Stromal cell of bone marrow (primary cell): ENCODE measurements at places on chromosomes 4 and X.

DNA sequence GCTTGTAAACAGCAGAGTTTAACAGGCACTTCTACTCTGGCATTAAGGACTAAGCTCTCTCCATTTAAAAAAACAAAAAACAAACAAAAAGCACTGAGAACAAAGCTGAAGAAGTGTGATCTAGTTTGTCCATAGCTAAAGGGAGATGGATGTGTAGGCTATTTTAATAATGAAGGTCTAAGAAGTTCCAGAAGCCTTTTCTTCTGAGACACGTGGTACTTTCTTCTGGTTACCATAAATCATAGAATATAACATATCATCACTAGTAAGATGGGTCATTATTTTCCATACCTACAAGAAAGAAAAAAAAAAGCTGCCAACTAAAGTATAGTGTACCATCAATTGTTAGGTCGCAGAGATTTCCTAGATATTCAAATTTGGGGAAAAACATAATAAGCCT, 722 bp upstream of the NBDY start:
- peak; percentile 3 for DNase-seq

DNA sequence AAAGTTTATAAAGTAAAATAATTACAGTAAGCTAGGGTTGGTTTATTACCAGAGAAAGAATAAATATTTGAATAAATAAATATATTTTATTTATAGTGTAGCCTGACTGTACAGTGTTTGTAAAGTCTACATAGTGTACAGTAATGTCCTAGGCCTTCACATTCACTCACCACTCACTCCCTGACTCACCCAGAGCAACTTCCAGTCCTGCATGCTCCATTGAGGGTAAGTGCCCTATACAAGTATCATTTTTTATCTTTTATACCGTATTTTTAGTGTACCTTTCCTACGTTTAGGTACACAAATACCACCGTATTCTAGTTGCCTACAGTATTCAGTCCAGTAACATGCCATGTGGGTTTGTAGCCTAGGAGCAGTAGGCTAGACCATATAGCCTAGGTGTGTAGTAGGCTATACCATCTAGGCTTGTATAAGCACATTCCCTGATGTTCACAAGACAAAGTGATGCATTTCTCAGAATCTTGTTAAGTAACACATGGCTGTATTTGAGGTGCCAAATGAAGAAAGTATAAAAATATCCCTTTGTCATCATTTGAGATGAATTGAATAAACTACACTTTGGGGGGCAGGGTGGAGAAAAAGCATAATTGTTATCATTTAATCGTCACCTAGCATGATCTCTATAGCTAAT, 14.7 kb upstream of the KLHL8 start:
- DNase-seq, result no peak

GRCh38 chr4:165457793-165458192, 79.0 kb downstream of the CPE start:
- DNase-seq, result no peak

DNA sequence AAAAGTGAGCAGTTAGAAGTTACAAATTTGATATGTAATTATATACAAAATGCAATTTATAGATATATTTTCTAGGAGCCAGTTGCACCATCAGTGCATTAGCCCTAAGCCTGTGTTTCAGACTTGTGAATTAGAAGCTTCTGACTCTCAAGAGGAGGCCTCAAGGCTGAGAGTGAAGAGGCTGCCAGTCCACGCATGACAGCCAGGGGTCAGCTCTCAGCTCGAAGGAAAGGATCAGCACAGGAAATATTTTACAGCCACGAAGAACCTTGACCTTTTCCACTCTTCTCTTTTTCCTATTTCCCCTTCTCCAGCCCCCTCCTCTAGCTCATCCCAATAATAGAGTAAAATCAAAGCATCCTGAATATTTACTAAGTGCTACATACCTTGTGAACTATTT, 642.4 kb downstream of the TRIML1 start:
- no peak for DNase-seq

DNA sequence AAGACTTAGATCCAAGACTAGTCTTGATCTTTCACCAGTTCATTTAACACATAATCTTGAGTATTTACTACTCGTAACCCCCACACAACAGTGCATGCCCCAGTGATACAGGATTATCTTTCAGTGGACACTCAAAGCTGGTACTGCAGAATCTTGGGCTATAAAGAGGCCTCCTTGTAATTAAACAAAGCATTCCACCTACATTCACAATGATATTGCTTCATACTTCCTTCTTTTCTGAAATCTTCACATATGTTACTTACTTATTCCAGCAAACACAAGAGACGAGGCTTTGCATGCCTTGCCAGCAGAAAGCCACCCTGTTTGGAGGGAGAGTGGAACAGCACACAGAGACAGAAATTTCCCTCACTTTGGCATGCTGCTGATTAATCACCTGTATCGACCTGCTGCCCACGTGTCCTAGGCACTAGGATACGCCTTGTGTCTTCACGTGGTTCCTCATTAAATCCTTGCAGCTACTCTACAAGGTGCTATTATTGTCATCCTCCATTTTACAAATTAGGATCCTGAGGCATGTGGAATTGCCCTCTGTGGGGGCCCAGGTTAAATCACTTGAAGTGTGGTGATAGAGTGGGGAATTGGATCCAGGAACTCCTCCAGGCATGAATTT, 77.3 kb downstream of the FAM184B start:
- no peak for DNase-seq

GRCh38 chr4:152166567-152166966, 369.3 kb downstream of the FBXW7 start:
- DNase-seq, result no peak

DNA sequence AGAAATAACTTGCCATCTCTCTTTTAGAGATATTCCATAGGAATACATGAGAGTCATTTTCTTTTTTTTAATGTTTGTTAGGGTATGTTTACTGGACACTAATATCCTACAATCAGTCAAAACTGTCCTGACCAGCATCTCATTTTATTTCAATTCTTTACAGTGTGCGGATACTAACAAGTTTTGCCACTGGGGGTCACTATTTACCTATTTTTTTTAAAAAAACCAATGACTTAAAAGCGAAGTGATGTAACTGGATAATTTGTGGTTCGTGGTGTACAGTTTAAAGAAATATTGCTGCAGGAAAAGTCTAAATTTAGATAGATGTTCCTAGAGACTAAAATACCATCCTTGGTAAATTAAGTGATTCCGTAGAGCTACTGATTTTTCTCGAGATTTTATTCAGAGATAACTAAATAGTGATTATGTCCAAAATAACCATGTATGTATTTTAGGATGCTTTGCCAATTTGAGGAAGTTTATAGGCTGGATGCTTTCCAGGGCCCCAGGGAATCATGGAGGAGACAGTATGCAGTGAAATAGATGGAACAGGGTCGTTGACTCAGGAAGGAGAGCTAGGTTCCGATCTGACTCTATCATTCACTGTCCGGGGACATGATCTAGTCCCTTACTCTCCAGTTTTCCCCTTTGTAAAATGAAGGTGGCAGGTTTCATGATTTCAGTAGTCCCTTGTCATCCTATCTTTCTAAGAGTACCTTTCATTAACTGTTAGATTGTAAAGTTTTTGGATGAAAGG, 34.0 kb upstream of the GNPDA2 start:
- peak; percentile 18 for DNase-seq

GRCh38 chr4:129804461-129804981, 708.6 kb downstream of the C4orf33 start:
- DNase-seq, result no peak

- DNase-seq, result no peak
These were observed 218.6 kb upstream of the HTR2C start for GRCh38 chrX:114365065-114365834.

GRCh38 chr4:186885289-186885688, 161.6 kb upstream of the FAT1 start:
- DNase-seq, result no peak

GRCh38 chrX:10938365-10938923, 172.7 kb upstream of the HCCS start:
- no peak for DNase-seq

DNA sequence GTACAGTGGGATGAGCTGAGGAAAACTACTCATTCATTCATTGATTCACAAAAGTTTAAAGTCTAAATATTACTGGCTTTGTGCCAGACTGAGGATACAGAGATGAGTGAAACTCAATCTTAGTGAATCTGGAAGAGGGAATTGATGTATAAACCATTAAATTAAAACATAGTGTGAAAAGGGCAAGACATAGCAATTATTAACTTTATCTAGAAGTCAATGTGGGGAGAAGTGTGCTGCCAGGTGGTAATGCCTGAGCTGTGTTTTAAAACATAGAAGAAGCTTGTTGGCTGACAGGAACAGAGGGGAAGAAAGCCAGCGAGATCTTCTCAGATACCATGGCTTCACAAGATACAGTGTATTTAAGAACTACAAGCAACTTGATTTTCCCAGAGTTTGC, 153.4 kb downstream of the BMPR1B start:
- no peak for DNase-seq

- no peak for DNase-seq
These were observed 121.6 kb downstream of the SLC4A4 start for GRCh38 chr4:71460371-71460770.

- no peak for DNase-seq
These were observed 38.8 kb downstream of the RAB40A start for GRCh38 chrX:103480526-103480925.

DNA sequence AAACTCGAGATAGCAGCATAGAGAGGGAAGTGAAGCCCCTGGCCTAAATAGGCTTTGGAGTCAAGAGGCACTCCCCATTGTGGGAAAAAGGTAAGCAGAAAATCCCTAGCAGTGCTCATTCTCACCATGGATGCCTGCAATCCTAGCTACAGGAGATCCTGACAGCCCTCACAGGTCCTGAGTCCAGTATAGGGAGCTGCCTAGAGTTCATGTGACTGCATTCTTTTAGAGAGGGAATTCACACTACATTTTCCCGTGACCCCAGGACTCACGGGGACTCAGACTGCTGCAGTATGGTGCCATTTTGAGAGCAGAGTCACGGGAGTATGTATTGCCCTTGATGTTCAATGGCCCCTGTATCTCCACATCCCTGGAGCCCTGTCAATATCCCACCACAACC, 82.4 kb downstream of the MAGED1 start:
- DNase-seq, result no peak

DNA sequence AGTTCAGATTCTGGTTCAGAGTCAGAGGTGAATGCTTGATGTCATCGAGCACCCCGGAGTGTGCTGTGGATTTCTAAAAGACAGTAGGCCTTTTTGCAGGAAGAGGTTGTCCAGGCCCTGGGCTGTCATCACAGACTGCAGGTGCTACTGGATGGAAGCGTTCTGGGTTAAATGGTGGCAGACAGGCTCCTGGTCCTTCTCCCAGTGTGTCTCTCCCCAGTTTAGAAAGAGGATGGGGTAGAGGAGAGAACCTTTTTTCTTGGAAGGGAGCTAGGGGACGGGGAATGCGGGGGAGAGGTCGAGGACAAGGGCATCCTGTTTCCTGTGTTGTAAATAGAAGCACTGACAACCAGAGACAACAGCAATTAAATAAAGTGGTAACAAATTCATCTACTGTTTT, 102.3 kb upstream of the NUDT6 start:
- DNase-seq, result no peak

DNA sequence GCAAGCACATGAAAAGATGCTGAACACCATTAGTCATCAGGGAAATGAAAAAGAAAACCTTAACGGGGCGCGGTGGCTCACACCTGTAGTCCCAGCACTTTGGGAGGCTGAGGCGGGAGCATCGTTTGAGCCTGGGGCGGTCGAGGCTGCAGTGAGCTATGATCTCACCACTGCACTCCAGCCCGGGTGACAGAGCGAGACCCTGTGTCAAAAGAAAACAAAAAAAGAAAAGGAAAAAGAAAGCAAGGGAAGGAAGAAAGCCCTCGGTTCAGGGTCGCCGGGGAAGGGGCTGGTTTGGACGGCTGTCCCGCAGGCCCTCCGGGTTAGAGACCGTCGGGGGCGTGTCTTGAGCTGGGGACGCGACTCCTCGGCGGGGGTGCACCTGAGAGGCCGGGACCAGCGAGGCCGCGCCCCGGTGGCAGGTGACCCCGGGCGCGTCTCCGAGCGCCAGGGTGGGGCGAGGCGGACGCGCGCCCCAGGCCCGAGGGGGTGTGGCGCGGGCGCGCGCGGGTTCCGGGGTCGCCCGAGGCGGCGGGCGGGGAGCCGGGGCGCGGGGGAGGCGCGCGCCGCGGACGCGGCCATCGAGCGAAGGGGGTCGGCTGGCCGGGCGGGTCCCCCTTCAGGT, 478 bp upstream of the PLXNA3 start:
- DNase-seq, result no peak

DNA sequence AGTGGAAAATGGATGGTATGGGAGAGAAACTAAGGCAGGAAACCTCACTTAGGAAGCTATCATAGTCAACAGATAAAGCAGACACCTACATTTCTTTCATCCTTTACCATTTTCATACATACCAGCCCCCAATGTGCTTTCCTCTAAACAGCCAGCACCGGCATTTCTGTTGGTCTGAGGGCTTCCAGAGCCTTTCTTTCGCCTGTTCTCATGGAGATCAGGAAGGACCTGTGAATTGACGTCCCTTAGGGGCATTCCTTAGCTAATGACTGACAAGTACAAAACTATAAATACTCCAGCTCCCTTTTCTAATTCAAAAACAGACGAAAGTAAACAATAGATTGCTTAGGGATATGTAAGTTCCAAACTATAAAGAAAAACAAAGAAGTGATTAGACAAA, 215.5 kb upstream of the CNKSR2 start:
- no peak for DNase-seq

DNA sequence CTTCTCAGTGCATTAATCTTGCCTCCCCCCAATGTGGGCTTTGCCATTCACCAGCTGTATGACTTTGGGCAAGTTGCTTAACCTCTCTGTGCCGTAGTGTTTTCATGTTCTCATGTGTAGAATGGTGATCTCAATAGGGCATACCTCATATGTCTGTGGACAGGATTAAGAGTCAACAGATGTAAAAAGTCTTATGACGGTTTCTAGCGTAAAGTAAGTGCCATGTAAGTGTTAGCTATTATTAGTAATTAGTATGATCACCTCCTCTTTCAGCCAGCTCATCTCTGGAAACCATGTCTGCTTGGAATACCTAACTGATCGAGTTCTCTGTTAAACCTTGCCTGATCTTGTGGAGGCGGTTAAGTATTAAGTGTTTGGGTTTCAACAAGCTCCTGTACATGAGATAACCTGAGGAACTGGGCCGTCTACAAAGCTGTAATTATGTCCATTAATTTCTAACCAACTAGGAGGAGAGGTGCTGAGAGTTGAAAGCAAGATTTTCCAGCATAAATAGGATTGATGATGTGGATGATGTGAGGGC, 66.3 kb downstream of the TSC22D3 start:
- DNase-seq, result no peak

- no peak for DNase-seq
These were observed 21.2 kb downstream of the HERC3 start for GRCh38 chr4:88613417-88613875.
